ENCODE measurements at places on chromosomes 3 and 15.

GRCh38 chr3:77506384-77506783, 466.5 kb downstream of the ROBO2 start:
- DNase-seq, result peak; percentile 21

DNA sequence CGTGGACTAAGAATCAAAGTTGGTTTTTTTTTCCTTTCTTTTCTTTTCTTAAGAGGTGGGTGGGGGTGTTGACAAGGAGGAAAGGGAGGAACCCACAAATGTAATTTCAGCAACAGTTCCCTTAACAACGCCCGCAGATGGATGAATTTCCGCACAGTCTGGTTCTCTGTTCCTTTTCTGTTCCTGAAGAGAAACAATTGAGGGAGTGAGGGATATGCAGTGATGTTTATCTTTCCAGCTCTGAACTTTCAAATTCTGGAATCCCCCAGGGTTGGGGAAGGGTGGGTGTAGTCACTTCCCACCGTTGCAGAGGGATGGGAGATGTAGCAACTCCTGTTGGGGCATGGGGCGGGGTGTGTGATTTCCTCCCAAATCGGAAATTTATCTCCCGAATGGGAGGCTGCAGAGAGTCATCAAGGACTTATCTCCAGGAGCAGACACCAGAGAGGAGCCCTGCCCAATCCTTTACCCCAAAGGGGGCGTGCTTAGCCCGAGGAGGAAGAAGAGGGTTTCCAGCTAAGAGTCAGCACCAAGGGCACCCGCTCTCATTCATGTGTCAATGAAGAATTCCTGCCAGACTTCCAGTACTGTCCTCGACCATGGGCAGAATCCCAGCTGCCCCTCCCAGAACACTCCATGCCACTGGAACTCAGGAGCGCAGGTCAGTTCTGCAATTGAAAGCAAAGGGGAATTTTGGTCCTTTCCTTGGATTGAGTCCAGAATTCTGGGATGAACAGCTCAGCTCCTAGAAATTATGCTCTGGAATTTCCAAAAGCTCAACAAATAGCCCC, 35.0 kb upstream of the CFAP161 start:
- no peak for DNase-seq

GRCh38 chr3:24496529-24497482, 2.2 kb upstream of the THRB start:
- DNase-seq, result peak; percentile 72

- DNase-seq, result no peak
Measured at GRCh38 chr3:73480187-73480672, 144.5 kb downstream of the PDZRN3 start.

DNA sequence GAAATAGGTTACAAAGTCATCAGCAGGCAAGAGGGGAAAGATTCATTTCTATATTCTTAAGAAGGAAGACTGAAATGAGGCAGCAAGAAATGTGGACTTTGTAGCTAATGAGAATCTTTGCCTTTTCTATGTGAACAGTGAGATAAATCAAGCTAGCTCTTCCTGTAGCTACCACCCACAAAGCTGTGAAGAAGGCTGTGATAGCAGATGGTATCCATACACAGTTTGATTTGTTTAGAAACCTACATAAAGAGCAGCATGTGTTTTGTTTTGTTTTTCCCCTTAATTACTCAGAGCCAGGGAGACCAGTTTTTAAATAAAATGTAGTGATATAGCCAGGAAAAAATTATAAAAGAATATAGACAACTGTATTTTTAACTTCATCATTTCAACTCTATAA, 45.5 kb downstream of the TEX9 start:
- no peak for DNase-seq

DNA sequence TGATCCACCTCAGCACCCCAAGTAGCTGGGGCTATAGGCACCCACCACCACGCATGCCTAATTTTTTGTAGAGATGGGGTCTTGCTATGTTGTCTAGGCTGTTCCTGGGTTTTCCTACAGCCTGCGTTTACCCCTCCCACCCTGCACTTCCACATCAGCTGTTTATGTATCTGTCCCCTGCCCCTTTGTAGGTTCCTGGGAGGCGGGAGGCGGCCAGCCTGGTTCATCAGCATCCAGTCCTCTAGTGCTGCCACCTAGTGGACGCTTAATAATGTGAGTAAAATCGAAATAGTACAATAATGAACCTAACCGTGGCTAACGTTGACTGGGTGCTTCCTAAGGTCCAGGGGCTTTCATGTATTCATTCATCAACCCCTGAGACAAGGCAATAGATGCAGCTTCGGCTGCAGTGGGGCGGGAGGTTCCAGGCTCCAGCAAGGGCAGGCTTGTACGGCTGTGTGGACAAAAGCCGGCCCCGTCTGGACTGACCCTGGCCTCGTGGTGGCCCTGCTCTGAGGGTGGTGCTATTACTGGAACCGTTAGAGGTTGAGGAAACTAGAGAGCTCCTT, 1.2 kb upstream of the LCTL start:
- DNase-seq, result peak; percentile 83

- no peak for DNase-seq
Measured at GRCh38 chr3:171295484-171296373, 164.5 kb downstream of the TNIK start.

DNA sequence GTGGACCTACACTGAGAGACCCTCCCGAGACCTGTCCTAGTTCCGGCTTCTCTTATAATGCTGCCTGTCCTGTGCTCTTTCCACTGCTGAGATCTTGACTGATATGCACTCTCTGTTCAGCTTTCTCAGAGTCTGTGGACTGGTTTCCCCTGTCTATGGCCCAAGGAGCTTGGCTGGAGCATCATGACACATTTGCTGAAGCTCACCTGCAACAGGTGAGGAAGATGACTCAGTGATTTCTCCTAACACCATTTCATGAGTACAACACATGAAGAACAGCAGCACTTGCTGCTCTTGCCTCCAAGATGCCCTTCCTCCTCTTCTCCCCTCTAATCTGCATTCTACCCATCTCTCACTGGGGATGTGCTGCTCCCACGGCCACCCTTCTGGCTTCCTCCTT, 92.1 kb downstream of the DUT start:
- DNase-seq, result no peak

DNA sequence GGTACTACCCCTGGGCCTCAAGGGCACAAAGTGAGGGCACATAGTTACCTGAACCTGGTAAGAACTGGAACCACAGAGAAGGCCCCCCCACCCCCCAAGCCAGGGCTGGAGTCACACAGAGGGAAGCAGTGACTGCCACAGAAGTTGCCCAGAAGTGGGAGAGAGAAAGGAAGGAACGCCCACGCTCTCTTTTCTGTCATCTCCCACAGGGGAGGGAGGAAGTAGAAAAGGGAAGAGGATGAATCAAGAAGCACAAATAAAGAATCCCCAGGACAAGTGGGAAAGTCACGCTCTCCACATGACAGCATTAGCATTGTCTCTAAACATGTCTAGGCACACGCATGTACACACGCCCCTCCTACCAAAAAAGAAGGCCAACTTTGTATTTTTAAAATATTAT, 114.7 kb upstream of the FRMD4B start:
- DNase-seq, result no peak

GRCh38 chr15:71921191-71921590, 110.8 kb downstream of the NR2E3 start:
- DNase-seq, result no peak

- DNase-seq, result no peak
Measured at GRCh38 chr3:186092360-186093070, 16.4 kb downstream of the ETV5 start.

GRCh38 chr3:76502076-76502475, 537.8 kb upstream of the ROBO2 start:
- DNase-seq, result no peak

DNA sequence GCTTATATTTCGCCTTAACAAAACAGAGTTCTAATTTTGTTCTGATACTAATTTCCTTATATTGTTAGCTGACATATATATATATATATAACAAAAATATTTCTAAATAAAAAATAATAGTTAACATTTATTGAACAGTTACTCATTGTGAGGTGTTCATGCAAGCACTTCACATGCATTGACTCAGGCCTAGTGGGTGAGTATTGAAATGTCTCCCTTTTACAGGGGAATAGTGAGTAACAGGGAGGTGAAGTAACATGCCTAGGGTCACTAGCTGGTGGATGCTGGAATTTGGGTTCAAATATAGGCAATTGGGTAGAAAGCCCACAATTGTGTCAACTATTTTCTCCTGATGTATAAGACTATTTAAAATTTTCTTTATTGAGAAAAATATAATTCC, 102.6 kb upstream of the ZPLD1 start:
- DNase-seq, result no peak

DNA sequence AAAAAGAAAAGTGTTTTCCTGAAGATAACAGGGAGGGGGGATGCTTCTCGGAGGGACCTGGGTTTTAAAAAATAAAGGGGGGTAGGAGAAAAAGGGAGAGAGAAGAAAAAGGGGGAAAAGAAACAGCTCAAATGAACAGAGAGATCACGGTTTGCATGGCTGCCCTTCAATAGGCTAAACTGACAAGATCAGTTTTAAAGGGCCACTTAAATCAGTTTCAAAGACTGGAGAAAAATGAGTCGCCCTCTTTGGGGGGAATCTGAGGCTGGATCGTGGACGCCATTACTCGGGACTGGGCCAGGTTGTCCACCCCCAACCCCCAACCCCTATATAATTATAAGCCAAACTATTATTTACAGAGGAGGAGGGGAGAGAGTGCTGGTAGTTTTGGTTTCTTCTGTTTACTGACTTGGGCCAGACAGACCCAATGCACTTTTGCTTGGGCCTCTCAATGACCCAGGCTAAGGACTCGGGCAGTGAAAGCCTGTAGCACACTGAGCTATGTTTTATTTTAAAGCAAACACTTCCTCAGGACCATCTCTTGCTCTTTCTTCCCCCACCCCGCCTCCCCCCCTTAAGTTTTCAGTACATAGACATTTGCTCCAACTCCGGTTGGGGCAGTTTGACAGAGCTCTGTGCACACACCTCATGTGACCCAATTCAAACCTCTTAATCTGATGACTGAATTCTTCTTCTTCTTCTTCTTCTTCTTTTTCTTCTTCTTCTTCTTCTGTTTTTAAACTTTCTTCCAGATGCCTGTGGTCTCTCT, 6.3 kb downstream of the NR2F2 start:
- DNase-seq, result no peak

DNA sequence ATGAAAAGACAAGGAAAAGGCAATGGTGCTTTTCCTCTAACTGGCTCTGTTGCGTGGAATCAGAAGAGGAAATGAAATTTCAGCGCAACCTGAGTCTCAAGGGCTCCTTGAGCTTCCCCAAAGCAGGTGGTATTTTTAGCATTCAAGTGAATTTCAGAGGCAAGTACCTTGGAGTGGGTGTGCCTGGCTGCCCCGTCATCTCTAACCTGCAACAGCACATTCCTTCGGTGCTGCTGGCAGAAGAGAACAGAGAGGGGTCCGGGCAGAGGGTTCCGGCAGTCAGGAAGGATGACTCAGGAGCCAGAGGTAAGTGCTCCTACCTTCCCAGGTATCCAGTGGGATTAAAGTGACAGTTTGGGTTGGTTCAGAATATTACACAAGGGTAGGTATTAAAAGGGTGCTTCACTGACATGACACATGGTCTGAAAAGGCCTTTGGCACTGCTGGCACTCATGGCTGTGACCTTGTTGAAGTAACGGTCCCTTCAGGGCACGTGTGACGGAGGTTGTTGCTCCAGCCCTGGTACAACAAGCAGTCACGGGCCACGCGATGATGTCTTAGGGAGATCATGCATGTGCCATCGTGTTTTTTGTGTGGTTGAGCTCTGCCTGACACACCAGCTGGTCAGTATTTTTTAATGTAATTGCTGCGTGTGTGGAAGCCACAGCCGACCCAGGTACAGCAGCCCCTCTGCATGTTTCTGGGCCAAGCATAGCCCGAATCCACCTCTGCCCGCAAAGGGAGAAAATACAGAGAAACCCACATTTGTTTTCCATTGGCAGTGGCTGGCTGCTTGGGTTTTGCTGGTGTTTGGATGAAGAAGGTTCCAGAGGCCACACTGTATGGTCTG, 75.7 kb downstream of the LRRK1 start:
- no peak for DNase-seq

- DNase-seq, result no peak
Measured at GRCh38 chr3:197226179-197226578, 72.2 kb downstream of the DLG1 start.

- no peak for DNase-seq
Measured at GRCh38 chr15:91866971-91867372, 13.5 kb downstream of the SLCO3A1 start.

GRCh38 chr15:90883526-90883975, 753 bp upstream of the FES start:
- DNase-seq, result no peak

- no peak for DNase-seq
Measured at GRCh38 chr3:183324083-183324482, 71.0 kb downstream of the B3GNT5 start.

- no peak for DNase-seq
Measured at GRCh38 chr3:179819379-179819778, 166.5 kb downstream of the USP13 start.

DNA sequence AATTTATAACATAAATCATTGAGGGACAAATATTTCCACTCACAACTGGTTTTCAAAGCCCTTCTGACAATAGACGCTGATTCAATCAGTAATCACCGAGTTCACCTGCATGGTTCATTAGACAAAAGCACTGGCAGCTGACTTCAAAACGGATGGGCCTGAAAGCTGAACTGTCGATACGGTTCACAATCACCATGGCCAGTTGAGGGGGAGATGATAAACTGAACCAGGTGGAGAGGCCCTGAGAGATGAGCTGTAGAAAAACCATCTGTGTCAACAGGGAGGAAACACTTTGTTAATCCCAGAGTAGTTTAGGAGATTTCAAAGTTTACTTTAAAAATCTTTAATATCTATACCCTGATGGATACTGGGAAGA, 75.0 kb downstream of the PEX5L start:
- no peak for DNase-seq

DNA sequence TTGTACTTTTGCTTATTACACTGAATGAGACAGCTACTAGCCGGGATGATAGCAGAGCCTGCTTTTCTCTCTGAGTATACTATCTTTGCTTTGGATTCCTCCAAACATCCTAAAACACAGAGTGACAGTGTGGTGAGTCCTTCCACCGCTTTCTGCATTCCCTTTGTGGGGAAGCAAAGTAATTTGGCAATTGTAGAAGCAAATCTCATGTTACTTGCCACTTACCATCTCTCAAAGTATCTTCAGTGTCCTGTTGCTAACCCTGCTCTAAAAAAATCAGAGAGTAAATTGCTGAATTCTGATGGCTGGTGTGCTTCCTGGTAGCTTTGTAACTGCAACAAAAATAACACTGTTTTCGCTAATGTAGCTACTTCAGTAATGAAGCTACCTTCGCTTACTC, 92.4 kb upstream of the LRRFIP2 start:
- DNase-seq, result no peak

GRCh38 chr3:180267202-180267843, 230.6 kb upstream of the PEX5L start:
- DNase-seq, result no peak

- DNase-seq, result no peak
Measured at GRCh38 chr15:89132611-89133507, 44.6 kb downstream of the ABHD2 start.

- no peak for DNase-seq
Measured at GRCh38 chr15:56792211-56792610, 58.9 kb upstream of the ZNF280D start.

- DNase-seq, result no peak
Measured at GRCh38 chr3:43692085-43692855, 1.5 kb downstream of the ABHD5 start.

- no peak for DNase-seq
Measured at GRCh38 chr15:97849183-97849582, 111.3 kb upstream of the ARRDC4 start.
